Stimulated activated CD4-positive, alpha-beta T cell treated with anti-CD3 and anti-CD28 coated beads, Interleukin-15, amount 100 ng/mL, for 1 hour (primary cell): ENCODE measurements at places on chromosomes 5 and 9.
A peak's percentile ranks its signal among the peaks of the same experiment; 100 is the strongest.

DNA sequence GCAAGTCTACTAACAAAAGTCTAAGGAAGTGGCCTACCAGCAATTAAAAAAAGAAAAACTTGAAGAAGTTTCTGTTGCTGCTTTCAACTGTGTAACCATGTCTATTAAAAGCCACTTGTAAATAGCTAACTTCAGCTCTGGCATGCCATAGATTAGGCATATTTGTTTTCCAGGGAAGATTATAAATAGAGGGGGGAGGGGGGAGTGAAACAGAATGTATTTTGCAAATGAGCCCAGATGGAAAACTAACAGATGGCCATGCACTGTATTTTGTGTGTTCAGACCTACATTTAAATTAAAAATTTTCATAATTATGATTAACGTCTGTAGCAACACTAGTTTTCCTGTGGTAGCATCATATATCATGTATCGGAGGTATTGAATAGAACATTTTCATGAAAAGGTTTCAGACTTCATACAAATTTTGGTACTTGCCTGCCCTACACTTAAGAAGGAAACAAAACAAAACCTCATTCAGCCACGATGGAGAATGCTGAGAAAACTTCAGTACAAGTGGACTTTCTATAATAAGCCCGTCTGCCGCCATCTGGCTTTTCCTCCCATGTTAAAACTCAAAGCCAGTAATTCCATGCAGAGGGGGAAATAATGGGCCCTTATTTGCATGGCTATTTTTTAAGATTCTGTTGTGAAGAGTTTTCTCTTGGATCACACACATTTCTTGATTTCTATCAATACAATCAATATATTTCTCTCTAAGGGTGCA is 220.4 kb upstream of the SMARCA2 start:
- no peak for DNase-seq

DNA sequence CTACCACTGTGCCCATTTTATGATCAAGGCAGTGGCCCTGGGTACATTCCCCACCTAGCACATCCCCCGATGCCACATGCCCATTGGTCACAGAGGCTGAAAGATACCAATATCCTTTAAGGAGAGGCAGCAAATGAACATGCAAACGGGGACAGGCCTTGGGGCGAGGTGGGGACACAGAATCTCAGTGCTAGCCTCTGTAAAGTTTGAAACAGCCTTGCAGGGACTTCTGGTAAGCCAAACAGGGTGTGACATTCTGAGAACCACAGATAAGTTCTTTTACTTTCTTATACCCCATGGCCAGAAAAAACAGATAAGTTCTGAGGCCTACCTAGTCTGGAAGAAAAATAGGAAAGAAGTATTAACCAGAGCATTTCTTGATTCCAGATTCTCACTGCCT is 60.5 kb downstream of the ACER2 start:
- no peak for DNase-seq

DNA sequence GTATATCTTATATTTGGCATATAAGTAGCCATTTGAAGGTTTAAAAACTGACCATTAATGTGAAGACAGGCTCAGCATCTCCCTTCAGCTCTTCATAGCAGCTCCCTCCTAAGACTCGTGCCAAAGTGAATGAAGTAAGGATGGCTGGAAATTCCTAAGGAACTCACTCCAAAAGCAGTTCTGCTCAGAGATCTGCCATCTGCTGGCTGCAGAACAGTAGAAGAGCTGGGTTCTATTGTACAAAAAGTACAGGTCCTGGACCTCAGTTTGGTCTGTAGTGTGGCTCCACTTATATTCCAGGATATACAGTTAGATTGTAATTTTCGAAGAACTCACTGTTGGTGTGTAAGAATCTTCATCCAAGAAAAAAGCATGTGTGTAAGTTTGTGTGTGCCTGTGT is 104.9 kb upstream of the RUSC2 start:
- DNase-seq = no peak

GRCh38 chr5:120813551-120813950 is 349.5 kb downstream of the PRR16 start:
- no peak for DNase-seq

DNA sequence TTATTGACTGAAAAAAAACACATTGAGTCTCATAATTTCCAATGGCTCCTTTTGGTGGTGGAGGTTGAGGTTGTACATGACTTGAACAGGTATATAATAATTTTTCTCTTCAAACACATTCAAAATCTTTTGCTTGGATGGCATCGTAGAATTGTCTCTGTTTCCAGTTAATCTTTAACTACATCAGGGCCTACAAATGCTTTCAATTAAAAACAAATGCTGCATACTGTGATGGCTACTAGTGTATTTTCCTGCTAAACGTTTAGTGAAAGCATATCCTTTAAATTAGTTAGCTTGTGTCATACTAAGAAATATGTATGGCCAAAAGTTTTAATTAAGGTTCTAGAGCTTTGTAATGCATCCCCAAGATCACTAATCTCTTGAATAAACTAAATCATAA is 313.8 kb downstream of the SLF1 start:
- no peak for DNase-seq

- DNase-seq = no peak
These were observed 208.9 kb upstream of the PRR16 start for GRCh38 chr5:120255214-120255613.

- no peak for DNase-seq
These were observed 1014.0 kb upstream of the SEMA6A start for GRCh38 chr5:117588611-117589010.

DNA sequence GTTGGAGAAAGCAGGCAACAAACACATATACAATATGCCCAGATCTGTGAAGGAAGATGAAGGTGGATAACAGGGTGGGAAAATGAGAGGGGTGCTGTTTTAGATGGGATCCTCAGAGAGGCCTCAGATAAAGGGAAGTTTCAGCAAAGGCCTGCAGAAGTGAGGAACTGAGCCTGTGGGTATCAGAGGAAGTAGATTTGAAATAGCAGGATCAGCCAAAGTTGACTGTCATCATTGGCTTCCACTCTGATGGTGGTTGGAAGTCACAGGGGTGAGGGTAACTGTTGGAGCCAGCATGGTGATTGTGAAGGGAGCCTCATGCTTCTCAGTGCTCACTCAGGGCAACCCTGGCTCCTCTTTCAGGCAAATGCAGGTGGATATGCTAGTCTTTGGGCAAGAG is 607.2 kb upstream of the CLINT1 start:
- no peak for DNase-seq

DNA sequence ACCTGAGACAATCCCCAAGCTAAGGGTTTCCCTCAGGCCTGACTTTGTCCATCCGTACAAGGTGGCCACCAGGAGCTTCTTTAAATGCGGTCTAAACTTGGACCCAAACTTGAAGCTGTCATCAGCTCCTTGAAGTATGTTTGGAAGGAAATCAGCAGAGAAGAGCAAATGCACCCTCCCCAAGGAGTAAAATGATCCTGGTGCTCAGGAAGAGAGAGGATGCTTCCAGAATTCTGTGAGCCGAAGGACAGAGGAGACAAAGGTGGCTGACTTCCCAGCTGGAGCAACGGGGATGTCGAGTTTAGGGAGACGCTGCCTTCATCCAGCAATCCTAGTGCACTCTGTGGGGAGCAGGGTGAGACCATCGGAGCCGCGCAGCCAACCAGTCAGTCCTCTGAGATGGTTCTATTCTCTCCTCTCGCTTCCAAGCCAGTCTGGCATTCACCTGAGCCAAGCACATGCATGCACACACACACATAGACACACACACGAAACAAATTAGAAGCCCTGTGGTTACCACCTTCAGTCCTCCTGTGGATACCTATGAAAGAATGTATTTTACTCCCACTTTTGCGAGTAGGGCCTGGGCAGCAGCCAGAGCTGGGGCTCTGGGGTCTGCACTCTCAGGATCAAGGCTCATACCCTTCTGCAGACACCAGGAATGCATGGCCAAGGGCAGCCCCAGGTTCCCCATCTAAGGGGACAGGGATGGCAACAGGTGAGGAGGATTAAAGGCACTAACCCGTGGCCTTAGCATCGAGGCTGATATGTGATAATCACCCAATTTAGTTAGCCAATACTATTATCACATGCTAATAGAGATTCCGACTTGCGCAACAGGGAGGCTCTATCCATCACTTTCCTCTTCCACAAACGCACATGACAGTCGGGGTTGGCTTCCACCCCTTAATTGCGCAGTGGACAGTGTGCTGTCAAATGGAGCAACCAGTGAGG is 75.8 kb downstream of the GTF3C4 start:
- no peak for DNase-seq

GRCh38 chr9:82320566-82320965 is 332.0 kb downstream of the SPATA31D1 start:
- no peak for DNase-seq

DNA sequence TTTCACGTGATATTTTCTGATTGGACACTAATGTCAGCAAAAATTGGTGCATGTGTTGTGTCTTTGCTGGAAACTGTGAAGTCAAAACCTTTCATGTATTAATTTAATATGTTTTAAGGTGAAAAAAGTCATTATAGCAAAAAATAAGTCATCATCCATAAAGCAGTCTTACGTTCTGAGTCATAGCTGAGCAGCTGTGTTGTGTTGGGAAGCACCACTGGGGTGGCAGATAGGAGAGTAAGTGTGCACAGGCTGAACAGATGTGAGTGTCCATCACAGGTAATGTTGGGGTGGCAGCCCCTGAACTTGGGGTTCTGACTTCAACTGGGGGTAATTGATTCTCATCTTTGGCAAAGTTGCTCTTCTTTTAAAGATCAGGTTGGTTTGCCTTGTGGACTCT is 156.8 kb downstream of the NXNL2 start:
- no peak for DNase-seq

- no peak for DNase-seq
These were observed 39.3 kb upstream of the KIAA1958 start for GRCh38 chr9:112447283-112447761.

DNA sequence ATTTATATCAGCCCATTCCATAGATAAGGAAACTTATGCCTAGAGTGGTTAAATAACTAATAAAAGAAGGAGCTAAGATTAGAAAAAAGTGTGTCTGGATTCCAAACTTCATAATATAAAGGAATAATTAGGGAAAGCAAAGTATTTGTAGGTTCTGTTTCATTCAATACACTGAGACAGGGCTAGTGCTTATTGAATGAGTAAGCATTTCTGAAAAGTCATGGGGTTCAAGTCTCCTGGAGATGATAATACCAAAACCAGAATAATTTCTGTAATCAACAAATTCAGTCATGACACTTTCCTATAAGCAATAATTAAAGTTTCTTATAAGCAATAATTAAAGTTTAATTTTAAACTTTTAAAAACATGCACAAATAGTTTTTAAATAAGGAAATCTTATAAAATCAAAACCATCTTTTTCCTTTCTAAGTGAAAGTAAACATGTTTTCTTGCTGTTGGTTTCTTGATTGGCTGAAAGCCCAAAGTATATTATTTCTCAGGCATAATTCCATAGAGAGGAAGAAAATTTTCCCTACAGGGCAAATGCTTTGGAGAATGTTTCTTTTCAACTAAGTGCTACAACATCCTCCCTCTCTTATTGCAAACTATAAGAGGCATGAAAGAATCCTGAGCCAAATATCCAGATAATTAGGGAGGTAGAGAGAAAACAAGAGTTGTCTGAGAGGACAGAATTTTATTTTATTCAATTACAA is 510.2 kb downstream of the PRELID2 start:
- no peak for DNase-seq

- DNase-seq = no peak
These were observed 515.8 kb downstream of the KIF4B start for GRCh38 chr5:155529362-155529761.

DNA sequence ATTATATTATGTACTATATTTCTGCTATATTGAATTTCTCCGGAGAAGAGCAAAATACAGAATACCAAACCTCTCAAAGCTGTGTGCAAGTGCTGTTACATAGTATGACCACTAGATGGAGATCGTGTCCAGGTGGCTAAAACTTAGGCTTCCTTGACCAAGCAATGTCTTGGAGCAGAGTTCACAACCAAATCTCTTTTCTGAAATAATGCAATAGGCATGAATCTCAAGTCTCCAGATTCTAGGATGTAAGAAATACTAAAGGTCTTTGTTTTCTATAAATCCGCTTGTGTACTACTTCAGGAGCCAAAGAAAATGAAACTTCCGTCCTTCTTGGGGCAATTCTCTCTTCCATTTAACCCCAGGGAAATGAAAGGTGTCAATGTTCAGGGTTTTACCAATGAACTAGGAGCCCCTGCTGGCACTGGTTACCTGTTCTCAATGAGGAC is 181.5 kb upstream of the RAI14 start:
- no peak for DNase-seq

DNA sequence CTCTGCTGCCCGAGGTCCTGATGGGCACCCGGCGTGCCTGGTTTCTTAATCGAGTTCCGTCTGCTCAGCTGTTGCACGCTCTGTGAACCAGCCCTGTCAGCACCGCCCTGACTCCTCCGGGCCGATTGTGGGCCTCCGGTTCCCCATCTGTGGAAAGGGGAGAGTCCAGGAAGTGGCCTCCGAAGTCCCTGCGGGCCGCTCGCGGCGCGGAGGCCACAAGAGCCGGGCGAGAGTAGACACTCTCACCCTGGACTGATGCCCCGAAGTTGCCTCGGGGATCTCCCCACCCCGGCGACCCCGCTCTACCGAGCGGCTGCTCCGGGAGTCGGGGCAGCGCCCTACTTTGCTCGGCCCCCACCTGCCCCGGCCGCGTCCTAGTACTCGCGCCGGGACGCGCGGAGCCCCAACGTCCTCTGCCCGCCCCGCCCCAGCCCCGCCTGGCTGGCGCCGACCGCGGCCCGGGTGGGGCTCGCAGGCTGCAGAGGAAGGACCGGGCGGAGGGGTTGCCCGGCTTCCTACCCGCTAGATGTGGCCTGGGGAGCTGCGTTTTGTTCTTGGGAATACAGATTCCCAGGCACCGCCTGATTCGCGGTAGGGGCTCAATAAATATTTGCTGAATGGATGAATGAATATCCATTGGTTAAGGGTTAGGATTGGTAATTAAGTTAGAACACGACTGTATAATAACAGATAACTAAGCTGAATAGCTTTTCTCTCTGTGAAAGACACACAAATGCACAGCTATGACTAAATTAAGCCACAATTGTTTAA is 935 bp upstream of the ZNF367 start:
- peak; percentile 21 for DNase-seq

- DNase-seq = no peak
These were observed 93.2 kb downstream of the ZFAND5 start for GRCh38 chr9:72271613-72272478.

DNA sequence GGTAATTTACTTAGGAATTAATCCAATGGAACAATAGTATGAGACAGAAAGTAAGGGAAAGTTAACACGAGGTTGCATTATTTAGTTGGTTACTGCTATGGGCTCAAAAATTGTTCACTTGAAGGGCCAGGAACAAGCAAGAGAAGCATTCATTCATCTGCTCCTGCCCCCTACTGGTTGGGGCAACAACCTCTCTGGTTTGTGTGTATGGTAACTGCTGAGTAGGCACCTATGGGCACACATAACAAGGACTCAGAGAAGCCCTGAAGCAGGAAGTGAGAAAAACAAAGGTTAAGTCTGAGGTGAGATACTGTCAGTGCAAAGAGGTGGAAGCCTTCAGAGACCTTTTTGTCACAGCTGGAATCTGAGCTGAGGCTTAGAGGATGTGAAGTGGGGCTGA is 34.4 kb upstream of the RANBP6 start:
- DNase-seq = no peak

GRCh38 chr9:128107468-128108268 is 19.9 kb downstream of the PTGES2 start:
- DNase-seq = no peak
